ENCODE measurements at places on chromosomes 13 and 19.

- DNase-seq: no peak
These were observed 1096.8 kb upstream of the PCDH20 start for GRCh38 chr13:62512194-62513141.

GRCh38 chr13:89565476-89566100 is 1781.9 kb upstream of the MIR17HG start:
- DNase-seq: no peak

- DNase-seq: no peak
These were observed 491.8 kb downstream of the DIAPH3 start for GRCh38 chr13:59671881-59672280.

GRCh38 chr13:106183410-106184065 is 351.9 kb downstream of the EFNB2 start:
- DNase-seq: no peak

DNA sequence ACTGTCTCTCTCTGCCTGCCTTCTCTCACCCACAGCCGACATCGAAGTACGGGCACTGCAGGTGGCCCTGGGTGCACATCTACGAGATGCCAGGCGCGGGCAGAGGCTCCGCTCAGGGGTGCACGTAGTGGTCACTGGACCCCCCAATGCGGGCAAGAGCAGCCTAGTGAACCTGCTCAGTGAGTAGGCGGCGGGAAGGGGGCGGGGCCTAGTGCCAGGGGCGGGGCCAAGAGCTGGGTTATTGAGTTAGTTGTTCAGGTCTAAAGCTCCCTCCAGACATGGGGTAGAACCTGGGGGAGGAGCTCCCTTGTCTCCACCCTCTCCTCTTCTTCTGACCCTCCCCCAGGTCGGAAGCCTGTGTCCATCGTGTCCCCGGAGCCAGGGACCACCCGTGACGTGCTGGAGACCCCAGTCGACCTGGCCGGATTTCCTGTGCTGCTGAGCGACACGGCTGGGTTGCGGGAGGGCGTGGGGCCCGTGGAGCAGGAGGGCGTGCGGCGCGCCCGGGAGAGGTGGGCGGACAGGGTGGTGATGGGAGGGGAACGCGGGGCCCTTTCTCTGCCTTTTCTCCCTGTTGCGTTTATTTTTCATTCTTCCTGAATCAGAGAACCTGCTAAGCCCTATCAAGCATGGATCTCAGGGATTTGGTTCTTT is 1.9 kb downstream of the GTPBP3 start:
- DNase-seq: no peak

DNA sequence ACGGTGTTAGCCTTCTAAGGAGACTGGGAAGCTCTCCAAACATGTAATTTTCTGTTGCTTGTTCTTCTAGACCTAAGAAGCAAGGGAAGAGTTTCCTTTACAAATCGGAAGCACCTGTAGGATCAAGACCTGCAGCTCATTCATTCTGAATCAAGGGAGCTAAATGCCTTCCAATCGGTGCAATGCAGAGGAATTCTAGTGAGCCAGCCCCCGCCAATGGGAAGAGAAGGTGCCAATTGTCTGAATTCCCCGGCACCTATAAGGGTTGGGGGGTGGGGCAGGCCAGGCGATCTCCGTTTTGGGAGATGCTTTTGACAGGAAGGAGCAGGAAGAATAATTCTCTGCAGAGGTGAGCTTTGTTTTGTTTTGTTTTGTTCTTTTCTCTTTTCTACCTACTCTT is 7.1 kb upstream of the NLRP13 start:
- no peak for DNase-seq

GRCh38 chr13:85013006-85013405 is 786.2 kb downstream of the SLITRK6 start:
- no peak for DNase-seq

DNA sequence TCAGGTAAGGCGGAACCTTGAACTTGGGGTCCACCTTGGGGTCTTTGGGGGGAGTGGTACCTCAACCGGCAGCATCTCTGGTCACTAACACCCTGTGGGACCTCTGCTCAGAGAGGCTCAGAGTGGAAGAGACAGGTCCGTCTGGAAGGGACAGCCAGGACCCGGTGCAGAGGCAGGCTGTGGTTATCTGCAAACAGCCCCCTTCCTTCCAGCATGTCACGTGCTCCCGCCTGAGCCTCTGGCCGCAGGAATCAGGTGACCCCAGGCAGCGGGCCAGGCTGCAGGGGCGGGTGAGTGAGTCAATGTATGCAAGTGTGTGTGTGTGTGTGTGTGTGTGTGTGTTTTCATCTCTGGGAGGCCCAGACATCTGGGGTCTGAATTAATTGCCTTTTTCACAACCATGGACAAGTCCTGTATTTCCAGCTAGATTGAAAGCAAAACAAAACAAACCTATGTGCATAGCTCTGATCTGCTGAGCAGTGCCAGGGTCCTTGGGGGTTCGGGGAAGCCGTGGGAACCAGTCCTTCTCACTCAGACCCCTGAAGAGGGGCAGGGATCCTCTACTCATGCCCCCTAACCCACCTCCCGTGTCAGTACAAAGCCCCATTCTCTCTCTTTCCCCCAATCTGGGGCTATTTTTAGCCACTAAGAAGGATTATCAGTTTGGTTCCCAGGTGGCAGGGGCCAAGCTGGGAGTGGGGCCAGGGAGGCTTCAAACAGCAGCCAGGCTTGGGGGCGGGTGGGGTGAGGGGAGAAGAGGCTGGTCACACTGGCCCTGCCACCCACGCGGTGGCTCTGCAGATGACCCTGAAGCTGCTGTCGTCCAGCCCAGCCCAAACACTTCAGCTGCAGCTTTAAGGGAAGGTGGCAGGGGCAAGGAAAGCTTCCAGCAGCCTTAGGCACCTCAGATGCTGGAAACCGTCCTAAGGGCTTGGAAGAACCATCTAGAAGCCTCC is 31.4 kb downstream of the CERS4 start:
- peak; percentile 55 for DNase-seq

- DNase-seq: peak; percentile 22
These were observed 47.1 kb upstream of the MAP3K10 start for GRCh38 chr19:40144151-40144550.

DNA sequence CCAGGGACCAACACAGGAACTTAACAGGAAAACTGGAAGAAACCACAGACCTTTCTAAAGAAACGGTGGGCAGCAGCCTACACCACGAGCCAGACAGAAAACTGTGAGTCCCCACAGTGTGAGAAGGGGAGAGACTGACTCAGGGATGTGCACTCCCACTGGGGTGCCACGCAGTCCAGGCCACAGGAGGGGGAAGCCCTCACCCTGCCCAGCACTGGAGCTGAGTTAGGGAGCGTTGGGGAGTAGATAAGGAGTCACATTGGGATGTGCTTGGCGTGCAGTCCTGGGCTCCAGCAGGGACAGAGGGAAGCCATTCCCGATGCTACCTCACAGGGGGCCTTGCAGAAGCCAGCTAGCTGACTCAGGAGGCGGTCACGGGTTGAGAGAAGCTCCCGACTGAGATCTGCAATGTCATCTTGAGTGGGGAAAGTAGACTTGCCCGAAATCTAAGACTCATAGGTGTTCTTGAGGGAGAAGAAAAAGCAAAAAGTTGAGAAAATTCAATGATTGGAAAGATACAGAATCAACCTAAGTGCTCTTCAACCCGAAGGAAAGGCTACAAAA is 17.3 kb downstream of the SIGLEC8 start:
- DNase-seq: peak; percentile 24

- no peak for DNase-seq
These were observed 10.1 kb upstream of the ZNF358 start for GRCh38 chr19:7505682-7506384.
